Activated CD4-positive, alpha-beta T cell treated with anti-CD3 and anti-CD28 coated beads, Interleukin-2, amount 10 ng/mL, durations not matched to agents 24 days and 14 days (primary cell): ENCODE measurements at places on chromosomes 16 and 17. TPM values are rescaled to one million over a fixed set of nuclear protein-coding genes. Genes with fewer than 3 reads are reported as not detected.
A peak's percentile ranks its signal among the peaks of the same experiment; 100 is the strongest.

CES3 gene
- total RNA-seq, result 6.8 and 7.0 TPM in 2 replicates

DNA sequence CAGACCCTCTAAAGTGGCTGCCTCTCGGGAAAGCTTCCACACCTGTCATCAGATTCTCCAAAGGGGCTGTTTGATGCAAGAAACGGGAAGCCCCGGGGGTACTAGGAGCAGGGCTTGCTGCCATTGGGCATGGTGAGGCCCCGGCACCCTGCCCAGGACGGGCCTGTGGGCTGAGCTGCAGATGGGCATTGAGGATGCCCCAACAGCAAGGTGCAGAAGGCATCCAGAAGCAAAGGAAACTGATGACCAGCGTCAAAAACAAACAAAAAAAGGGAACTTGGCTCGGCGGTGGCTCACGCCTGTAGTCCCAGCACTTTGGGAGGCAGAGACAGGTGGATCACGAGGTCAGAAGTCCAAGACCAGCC, 1.5 kb upstream of the LIMD2 start:
- H3K27me3 ChIP-seq, result no peaks in the 10 kb centered on the region
- DNase-seq, result no peak
- peaks cover 47% of the 10 kb centered on the region for H3K36me3 ChIP-seq
- H3K27ac ChIP-seq, result peak overlapping the region; percentile 97
- peaks cover 59% of the 10 kb centered on the region for H3K4me1 ChIP-seq

DHRS7C gene
- total RNA-seq, result not detected in 2 replicates

GRCh38 chr17:27532269-27533263, 76.3 kb downstream of the KSR1 start:
- H3K27me3 ChIP-seq, result no peaks in the 10 kb centered on the region
- H3K27ac ChIP-seq, result peak overlapping the region; percentile 56
- peaks cover 5% of the 10 kb centered on the region for H3K36me3 ChIP-seq
- DNase-seq, result no peak
- peaks cover 63% of the 10 kb centered on the region for H3K4me1 ChIP-seq

- no peak overlapping the region for H3K27ac ChIP-seq
- DNase-seq, result no peak
- peaks cover 43% of the 10 kb centered on the region for H3K4me1 ChIP-seq
- H3K4me3 ChIP-seq, result no peak overlapping the region
- H3K36me3 ChIP-seq, result peaks cover 36% of the 10 kb centered on the region
- no peaks in the 10 kb centered on the region for H3K27me3 ChIP-seq
Measured at GRCh38 chr17:17172001-17172939, 33.9 kb downstream of the PLD6 start.

- no peak within 1 kb of the TSS for H3K27ac ChIP-seq
- no peak within 1 kb of the TSS for H3K4me3 ChIP-seq
- no peaks in the 10 kb centered on the region for H3K36me3 ChIP-seq
- peaks cover 7% of the 10 kb centered on the region for H3K4me1 ChIP-seq
- H3K27me3 ChIP-seq, result peaks cover 6% of the 10 kb centered on the region
- DNase-seq, result no peak
Measured at GRCh38 chr16:57358527-57359095, at the start of gene CCL22. Gene CCL22, plus strand, starts transcription at chr16:57358783. Its CDS starts 34 bp downstream, at chr16:57358817.

BORCS6 gene
- 4.7 and 5.7 TPM in 2 replicates for total RNA-seq

DNA sequence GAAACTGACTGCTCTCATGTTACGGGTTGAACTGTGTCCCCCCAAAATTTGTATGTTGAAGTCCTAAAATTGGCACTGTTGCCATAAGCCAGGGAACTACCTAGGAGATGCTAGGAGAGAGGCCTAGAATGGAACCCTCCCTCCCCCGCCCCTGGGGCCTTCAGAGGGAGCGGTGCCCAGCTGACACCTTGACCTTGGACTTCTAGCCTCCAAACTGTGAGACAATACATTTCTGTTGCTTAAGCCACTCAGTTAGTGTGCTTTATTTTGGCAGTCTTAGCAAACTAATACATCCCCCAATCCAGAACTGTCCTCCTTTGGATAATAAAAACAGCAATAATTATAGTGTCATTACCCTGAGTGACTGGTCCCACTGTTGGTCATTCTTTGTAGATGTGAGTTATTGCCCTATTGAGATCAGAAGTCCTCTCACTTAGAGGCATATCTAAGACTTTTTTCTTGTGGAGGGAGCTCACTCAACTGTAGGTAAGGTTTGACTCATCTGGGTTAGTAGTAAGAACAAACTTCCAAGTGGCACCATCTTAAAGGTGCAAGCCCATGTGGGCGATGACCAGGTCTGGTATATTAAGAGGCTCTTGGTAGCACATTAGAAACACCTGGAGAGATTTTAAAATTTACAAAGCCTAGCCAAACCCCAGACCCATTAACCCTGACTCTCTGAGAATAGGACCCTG, 93.0 kb upstream of the HLF start:
- peak; percentile 22 for DNase-seq
- H3K36me3 ChIP-seq, result no peaks in the 10 kb centered on the region
- H3K4me3 ChIP-seq, result no peak overlapping the region

HASPIN gene
- total RNA-seq, result 25.1 and 25.3 TPM in 2 replicates

KCNH6 gene
- total RNA-seq, result not detected in 2 replicates

GRCh38 chr17:76529224-76530094, 8.1 kb downstream of the CYGB start:
- peaks cover 5% of the 10 kb centered on the region for H3K4me1 ChIP-seq
- H3K4me3 ChIP-seq, result no peak overlapping the region
- peaks cover 11% of the 10 kb centered on the region for H3K27me3 ChIP-seq
- no peaks in the 10 kb centered on the region for H3K36me3 ChIP-seq
- DNase-seq, result no peak
- no peak overlapping the region for H3K27ac ChIP-seq

- H3K27me3 ChIP-seq, result no peaks in the 10 kb centered on the region
- no peak overlapping the region for H3K4me3 ChIP-seq
- no peaks in the 10 kb centered on the region for H3K36me3 ChIP-seq
- peaks cover 3% of the 10 kb centered on the region for H3K4me1 ChIP-seq
Measured at GRCh38 chr16:24352746-24353145, 96.6 kb downstream of the CACNG3 start.

DNA sequence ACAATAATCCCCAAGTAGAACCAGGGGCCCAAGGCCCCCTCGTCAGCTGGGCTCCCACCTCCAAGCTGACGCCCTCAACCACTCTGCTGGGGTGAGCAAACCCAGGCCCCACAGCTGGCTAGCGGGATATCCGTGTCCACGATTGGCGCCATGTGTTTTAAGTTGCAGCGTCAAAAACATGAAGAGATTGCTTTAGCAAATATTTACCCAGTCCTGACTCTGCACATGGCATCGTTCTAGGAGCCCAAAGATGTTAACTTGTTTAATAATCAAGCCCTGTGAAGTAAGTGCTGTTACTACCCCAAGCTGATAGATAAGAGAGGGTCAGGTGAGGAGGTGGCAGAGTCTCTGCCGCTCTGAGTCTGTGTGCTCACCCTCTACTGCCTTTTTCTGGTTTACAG, 344 bp upstream of the SEPTIN12 start:
- peaks cover 1% of the 10 kb centered on the region for H3K27me3 ChIP-seq
- no peak overlapping the region for H3K27ac ChIP-seq
- H3K36me3 ChIP-seq, result no peaks in the 10 kb centered on the region
- no peak for DNase-seq

DNA sequence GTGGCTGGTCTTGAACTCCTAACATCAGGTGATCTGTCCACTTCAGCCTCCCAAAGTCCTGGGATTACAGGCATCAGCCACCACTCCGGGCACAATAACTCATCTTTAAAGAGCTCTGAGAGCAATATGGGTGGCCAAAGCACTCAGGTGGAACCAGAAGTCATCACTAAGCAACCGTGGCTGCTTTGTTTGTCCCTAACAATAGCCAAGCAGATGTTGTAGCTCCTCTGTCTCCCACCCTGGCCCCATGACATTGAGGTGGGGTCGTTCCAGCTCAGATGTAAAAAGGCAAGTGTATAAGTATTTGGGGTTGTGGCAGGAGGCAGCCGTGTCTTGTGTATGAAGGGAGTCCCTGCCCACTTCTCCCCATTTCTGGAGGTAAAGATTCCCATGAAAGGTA, 3.7 kb upstream of the SCIMP start:
- peaks cover 2% of the 10 kb centered on the region for H3K36me3 ChIP-seq
- no peak overlapping the region for H3K4me3 ChIP-seq
